Fibroblast of villous mesenchyme (primary cell): ENCODE measurements at places on chromosomes 12 and 14. TPM values are rescaled to one million over a fixed set of nuclear protein-coding genes. Genes with fewer than 3 reads are reported as not detected.

GCH1 gene
- total RNA-seq, result 2.3 and 9.1 TPM in 2 replicates

ENO2 gene
- 3.5 and 5.2 TPM in 2 replicates for total RNA-seq

KTN1 gene
- total RNA-seq, result 121 and 167 TPM in 2 replicates

INHBE gene
- total RNA-seq, result 1.7 and 4.5 TPM in 2 replicates

DAO gene
- total RNA-seq, result not detected in 2 replicates

CLEC4A gene
- under 0.01 and 0.32 TPM in 2 replicates for total RNA-seq

ART4 gene
- under 0.01 TPM in 2 replicates for total RNA-seq

LMNTD1 gene
- not detected in 2 replicates for total RNA-seq
